ENCODE measurements at places on chromosomes 7 and 10. TPM values are rescaled to one million over a fixed set of nuclear protein-coding genes. Genes with fewer than 3 reads are reported as not detected.

Gene ADAM12
- total RNA-seq: 0.14 TPM

Gene PTPRN2
- total RNA-seq: 5.1 TPM

Gene TMEM236
- 0.05 TPM for total RNA-seq

Gene SLC26A3
- not detected for total RNA-seq

Gene GNAT3
- total RNA-seq: not detected

Gene KCNMA1
- total RNA-seq: 0.39 TPM

All from T-helper 2 cell treated with Interferon-gamma antibody and Interleukin-4, amounts not matched to agents 100 ng/mL and 5 ng/mL, for 36 hours (primary cell).